Posterior vena cava (tissue), 2 donors: ENCODE measurements at places on chromosomes 13 and 19.

- no peak for DNase-seq
Observed at GRCh38 chr19:55471266-55471665, 5.2 kb upstream of the ZNF628 start.

GRCh38 chr13:32425158-32425557 lies 2.8 kb downstream of the N4BP2L1 start:
- no peak for DNase-seq

DNA sequence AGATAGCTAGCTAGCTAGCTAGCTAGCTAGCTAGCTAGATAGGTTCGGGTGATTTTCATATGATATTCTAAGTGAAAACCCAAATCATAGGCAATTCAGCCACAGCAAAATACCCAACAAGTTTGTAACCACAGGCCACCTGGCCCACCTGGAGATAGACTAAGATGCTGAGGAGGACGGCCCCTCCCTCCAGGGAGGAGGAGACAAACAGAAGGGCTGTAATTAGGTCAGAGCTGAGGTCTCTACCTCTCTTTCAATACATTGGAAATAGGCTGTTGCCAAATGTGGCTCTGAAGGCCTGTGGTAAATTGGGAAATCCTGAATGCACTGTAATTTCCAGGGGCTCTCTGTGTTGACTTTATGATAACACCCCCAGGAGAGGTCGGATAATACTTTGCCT lies 382.2 kb downstream of the FGF9 start:
- DNase-seq = no peak

DNA sequence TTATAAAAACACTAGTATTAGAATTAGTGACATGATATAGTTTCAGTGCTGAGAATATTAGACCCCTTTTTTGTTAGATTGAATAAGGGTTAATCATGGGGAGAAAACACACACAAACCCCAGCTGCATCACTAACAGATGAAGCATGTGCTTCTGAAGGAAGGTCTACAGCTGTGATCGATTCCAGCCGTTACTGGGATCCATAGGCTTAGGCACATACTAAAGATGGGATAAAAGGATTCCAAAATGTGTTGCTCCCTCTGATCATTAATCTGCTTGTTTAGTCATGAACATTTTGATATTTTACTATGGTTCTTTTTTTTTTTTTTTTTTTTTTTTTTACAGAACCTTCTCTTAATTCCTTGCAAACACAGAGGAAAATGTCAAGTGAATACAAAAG lies 1591.3 kb downstream of the EFNB2 start:
- no peak for DNase-seq

GRCh38 chr13:65803530-65804392 lies 1426.4 kb downstream of the PCDH9 start:
- DNase-seq = no peak

GRCh38 chr19:53942001-53942786 lies 20.5 kb upstream of the CACNG8 start:
- no peak for DNase-seq

- DNase-seq = no peak
Observed at GRCh38 chr19:7715671-7716070, 13.7 kb upstream of the FCER2 start.

DNA sequence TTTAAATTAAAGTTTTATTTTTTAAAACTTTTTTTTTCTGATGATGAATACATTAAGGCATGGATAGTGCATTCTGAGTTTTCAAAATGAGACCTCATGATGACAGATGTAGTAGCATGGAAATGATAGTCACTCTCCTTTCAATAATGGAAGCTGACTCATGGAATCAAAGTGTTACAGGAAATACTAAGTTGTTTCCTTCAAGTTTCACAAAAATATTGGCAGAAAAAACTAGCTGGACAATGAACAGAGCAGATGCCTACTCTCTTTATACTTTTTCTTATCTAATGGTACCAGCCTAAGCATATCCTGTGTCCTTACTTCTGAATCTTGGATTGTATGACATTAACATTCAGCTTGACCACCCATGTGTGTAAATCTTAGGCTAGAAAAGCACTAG lies 1337.3 kb downstream of the PCDH9 start:
- DNase-seq = no peak

DNA sequence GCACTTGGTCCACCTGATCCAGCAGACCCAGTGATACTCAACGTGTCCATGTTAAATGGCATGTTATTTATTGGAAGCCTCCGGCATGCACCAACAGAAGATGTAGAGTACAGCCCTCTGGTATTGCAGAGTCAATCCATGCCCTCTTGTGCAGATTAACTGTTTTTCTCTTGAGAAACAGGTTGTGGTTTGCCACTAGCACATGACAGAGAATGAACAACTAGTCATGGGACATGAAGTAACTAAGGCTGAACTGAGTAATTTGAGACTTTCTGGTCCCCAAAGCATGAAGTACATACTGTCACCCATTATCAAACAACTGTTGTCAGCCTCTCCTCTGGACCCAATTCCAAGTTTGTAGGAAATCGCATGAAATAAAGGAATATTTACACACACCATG lies 3.2 kb downstream of the ZNF562 start:
- DNase-seq = no peak

DNA sequence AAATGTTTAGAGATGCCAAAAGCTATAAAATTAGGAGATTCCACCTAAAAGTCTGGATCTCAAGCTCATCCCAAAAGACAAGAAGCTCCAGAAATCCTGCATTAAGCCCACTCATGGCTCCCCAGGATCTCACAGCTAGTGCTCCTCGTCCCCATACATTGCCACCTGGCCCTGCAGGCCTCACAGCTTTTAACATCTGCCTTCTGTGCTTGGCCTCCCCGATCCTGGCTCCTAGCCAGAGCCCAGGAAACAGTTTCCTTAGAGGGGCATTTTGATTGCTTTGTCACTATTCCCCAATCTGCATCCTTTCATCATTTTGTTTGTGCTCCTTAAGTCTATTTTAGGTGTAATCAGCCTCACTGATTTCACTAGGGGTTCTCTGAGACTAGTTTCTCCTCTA lies 14.5 kb upstream of the DCT start:
- no peak for DNase-seq

DNA sequence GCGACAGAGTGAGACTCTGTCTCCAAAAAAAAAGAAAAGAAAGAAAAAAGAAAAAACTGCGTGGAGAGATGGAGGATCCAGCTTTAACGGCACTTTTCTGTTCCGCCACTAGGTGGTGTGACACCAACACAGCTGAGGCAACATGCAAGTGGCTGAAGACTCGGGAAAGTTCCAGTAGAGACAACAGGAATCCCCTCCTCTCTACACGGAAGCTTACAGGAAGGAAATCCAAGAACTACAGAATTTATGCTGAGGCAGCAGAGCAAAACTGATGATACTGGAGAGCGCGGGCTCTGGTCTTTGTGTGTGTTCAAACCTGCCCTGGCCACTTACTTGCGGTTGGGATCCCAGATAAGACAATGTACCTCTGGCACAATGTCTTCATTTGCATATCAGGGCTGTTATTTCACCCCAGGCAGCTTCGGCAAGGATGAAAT lies 9.9 kb downstream of the RANBP3 start:
- DNase-seq = peak; percentile 78

- no peak for DNase-seq
Observed at GRCh38 chr13:32881074-32881776, 135.0 kb upstream of the KL start.

- no peak for DNase-seq
Observed at GRCh38 chr13:55669051-55669450, 1471.7 kb upstream of the PRR20A start.

DNA sequence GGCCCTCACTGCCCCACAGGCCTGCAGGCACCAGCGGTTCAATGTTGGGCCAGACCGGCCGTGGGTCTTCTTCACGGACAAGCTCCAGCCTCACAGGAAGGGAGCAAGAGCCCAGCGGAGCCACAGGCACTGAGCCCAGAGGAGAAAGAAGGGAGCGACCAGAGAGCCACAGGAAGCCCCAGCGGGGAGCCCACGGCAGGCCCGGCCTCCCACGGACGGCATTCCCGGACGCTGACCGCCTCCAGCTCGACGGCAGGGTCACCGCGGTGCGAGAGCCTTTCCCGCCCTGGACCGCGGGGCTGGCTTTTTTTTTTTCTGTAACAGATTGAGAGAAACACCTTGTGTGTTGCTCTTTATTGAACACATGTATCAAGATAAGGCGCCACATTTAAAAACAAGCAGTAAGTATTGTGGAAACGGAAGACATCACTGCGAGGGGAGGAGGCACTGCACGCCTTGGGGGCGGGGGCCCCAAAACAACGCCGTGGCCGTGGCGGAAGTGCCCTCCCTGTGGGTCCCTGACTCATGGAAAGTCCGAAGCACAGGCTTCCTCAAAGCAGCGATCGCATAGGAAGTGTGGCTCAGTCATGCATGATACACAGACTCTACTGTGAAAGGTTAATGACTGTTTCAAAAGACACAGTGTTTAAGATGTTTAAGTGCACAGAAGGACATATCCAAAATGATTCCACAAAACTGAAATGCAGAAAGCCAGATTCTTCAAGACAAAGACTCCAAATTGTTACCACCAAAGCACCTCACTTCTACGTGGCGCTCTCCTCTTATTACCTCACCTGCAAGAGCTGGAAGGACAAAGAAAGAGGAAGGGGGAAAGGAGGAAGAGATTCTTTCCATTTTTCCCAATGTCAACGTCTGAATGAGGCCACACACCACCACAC lies 3.5 kb downstream of the RASA3 start:
- peak; percentile 95 for DNase-seq

- no peak for DNase-seq
Observed at GRCh38 chr13:21123956-21124355, 52.4 kb downstream of the SKA3 start.

DNA sequence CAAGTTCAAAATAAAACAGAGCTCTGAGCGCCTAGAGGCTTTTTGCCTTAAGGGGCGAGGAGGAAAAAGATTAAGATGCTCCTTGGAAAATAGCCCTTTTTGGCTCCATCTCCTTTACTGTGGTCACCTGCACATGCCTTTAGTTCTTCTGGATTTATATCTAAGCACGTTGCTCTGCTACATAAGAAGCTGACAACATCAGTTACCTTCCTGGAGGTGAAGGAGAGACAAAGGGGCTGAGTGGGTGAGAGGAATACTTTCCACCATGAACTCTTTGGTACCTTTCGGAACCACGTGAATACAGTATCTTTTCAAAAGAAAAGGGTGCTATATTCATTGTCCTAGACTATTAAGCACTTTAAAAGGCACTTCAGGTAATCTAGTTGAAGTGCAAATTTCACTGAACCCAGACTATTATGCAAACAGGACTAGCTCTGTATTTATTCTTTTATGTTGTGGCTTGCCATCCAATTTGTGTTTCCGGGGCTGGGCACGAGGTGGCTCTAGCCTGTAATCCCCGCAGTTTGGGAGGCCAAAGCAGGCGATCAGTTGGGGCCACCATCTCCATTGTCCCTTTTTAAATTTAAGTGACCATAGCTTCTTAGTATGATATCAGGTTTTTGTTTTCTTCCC lies 201.5 kb downstream of the TM9SF2 start:
- DNase-seq = no peak

- no peak for DNase-seq
Observed at GRCh38 chr19:40286971-40287421, 1.9 kb upstream of the AKT2 start.

GRCh38 chr19:30790056-30790680 lies 418.0 kb downstream of the ZNF536 start:
- no peak for DNase-seq

- no peak for DNase-seq
Observed at GRCh38 chr13:94228763-94229162, 250.7 kb downstream of the DCT start.

GRCh38 chr13:94709001-94709834 lies 3.1 kb downstream of the SOX21 start:
- DNase-seq = no peak

DNA sequence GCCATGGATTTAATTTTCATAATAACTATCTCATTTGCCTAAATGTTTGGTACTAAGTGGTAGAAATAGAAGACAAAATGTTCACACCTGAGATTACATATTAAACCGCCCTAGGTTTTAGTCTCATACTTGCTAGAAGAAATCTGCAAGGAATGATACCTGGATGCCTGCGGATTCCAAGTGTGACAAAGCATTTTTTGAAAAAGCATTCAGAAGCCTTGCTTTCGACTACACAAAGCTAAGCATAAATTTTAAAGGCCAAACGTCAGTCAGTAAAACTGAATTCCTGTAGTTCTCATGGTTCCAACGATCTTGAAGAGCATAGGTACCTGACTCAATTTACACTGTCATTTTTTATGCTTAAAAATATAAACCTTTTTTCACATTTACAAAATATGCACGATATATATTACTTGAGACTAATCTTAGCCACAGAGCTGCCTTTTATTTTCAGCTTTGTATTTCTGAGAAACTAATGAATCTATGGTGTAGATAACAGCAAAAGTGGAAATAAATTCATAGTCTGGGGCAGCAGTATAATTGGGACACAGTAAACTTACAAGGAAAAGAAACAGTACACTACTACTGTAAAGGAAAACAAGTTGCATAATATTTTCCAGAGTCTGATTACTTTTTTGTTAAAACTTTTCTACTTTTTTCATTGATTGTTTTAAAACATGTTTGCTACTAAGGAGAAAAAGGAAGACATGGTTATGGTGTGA lies 1.2 kb upstream of the LRRC63 start:
- no peak for DNase-seq

DNA sequence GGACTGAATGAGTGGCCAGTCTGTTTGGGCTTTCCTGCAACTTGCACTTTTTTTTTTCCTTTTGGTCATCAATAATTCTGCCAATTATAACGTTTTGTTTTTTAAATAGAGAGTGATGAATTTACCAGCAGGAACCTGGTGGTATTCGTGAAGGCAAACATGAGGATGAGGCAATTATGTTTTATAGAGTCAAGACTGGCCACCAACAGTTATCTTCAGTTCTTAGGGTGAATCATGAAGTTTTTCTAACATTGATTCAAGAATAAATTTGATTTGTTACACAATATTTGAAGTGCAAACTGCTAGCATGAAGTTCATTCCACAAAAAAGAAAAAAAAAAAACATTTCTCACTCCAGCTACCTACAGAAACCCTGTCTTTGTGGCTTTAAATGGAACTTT lies 244.5 kb downstream of the SPRY2 start:
- no peak for DNase-seq

- DNase-seq = no peak
Observed at GRCh38 chr13:90552702-90553101, 794.8 kb upstream of the MIR17HG start.

DNA sequence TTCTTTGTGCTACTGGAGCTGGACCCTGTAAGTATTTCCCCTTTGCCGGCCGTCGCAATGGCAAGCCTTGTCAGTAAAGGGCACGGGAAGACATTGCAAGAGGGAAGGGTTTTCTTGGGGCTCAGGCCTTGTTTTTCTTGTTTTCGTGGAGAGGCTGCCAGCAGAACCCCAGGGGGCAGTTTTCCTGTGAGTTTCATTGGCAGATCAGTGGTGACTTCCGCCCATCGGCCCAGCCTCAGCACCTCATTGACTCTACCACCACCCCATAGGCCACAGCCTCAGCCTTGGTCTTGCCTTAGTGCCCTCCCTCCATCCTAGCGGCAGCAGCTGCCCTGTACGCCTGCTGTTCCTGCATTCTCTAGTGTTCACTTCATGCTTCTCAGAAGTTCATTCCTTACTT lies 61.5 kb downstream of the GJA3 start:
- no peak for DNase-seq
